ENCODE measurements at places on chromosomes 5 and 9. TPM values are rescaled to one million over a fixed set of nuclear protein-coding genes. Genes with fewer than 3 reads are reported as not detected.

The MAMDC2 gene
- total RNA-seq, result not detected

The DNAH5 gene
- total RNA-seq, result 0.05 TPM

The CCNO gene
- total RNA-seq, result 10.6 TPM

The ENTPD8 gene
- total RNA-seq, result not detected

The HAVCR2 gene
- total RNA-seq, result 0.17 TPM

All from MCF 10A (cell line).